CD4-positive, alpha-beta T cell treated with Interleukin-1 beta for 1 hour (primary cell): ENCODE measurements at places on chromosomes 7 and 10.

- no peak for DNase-seq
Measured at GRCh38 chr10:130924138-130924819, 387.2 kb downstream of the TCERG1L start.

DNA sequence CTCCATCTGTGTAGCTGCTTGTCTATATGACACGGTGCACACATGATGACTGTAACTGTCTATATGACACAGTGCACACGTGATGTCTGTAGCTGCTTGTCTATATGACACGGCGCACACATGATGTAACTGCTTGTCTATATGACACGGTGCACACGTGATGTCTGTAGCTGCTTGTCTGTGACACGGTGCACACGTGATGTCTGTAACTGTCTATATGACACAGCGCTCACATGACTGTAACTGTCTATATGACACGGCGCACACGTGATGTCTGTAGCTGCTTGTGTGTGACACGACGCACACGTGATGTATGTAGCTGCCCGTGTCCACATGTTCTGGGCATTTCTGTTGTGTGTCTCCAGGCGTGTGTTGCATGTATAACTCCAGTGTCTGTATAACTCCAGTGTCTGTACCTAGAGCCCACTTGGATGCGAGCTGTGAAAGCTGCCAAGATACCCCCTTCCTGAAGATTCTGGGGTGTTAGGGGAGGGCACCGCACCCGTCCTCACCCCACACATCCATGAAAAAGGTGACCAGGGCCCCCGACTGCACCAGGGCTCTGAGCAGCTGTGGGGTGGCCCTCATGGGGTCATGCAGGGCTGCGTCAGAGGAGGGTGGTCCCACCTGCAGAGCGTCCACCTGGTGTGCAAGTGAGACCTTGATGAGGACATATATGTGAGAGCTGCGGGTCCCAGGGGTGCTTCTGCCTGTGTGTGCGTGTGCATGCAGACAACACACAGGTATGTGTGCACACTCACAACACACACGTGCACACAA lies 137.9 kb downstream of the ELFN1 start:
- DNase-seq = no peak

GRCh38 chr7:151793531-151793951 lies 83.4 kb downstream of the PRKAG2 start:
- DNase-seq = peak; percentile 71

DNA sequence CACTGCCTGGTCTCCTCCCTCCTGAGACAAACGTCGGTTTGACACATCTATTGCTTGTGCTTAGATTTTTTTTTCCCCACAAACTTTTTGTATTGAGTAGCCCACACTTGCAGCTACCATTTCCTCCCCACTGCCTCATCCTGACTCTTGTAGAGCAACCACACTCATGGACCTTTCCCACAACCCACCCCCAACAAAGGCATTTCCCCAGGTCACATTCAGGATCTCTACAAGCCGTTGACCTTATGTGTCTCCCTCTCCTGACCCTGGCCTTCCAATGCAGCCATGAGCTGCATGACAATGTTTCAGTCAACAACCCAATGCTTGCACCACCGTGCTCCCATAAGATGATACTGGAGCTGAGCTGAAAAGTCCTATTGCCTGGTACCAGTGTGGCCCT lies 91.9 kb upstream of the MKI67 start:
- DNase-seq = no peak

- DNase-seq = no peak
Measured at GRCh38 chr7:142176901-142177300, 65.4 kb downstream of the MGAM2 start.

DNA sequence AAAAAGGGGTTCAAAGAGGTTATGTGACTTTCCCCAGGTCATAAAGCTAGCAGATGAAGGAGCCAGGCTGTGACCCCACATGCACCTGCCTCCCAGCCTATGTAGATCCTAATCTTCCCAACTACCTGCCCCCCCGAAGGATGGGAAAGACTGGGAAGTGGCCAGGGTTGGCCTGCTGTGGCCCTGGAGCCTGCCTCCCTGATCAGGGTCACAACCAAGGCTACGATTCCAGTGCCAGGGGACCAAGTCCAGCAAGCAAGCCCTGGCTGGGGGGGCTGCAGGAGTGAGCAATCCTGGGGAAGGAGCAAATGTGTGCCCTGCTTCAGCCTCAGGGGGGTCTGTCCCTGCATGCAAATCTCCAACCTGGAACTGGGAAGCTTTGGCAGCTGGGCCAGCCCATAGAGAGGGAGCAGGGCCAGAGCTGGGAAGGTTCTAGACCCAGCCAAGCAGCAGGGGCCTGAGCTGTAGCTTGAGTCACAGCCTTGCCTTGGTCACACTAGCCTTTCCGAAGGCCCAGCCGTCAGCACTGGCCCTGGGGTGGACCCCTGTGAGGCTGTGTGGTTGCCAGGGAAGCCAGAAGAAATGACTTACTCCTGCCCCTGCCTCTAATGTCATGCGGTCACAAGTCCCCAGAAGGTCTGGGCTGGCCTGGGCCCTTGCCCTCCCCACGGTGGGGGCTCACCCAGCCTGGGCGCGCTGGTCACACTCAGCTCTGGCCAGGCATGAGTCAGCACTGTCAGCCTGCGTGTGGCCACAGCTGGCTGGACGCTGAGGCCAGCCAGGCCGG lies 96.4 kb upstream of the ZMIZ1 start:
- no peak for DNase-seq

DNA sequence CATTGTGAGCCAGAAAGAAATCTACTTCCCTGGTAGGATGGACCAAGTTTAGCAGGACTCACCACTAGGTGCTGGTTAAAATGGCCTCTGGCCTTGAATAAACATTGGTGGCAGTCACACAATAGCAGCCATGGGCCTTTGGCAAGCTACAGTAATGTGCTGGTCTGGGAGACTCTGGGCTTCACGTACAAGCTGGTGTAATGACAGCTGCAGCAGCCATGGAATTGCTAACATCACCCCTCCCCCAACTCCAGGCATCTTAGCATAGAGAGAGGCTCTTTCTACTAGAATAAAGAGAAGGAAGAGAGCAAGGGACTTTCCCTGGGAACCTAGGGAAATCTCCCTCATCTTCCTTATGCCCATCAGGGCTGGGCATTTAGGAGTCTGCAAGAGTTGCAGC lies 205.1 kb upstream of the SEMA3A start:
- DNase-seq = no peak

DNA sequence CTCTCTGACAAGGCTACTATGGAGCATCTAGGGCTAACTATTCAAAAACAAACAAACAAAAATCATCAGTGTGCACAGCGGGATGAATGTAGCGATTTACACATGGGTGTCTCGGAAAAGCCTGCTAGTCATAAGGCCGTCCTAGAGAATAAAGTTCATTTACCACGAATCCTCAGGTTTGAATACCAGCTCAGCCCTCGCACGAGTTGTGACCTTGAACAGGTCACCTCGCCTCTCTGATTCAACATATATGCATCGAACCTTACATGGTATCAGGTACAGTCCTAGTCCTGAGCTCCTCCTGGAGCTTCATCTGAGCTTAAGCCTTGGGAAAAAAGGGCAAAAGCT lies 572 bp downstream of the ATP5MF start:
- no peak for DNase-seq

DNA sequence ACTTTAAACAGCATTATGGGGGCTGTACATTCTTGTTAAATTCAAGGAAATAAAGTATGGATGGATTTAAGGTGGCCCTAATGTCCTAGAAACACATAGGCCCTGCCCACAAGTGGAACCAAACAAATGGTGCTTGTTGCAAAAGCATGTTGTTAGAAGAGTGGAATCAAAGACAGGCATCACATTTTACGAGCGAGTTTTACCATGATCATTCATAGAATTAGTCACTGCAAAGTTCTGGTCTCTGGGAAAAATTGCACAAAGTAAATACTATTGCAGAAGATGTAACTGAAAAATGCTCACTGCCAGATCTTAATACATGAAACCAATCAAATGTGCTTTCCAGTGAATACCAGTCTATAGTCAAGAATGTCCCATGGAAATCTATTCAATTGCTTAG lies 677.1 kb downstream of the PARD3 start:
- no peak for DNase-seq

DNA sequence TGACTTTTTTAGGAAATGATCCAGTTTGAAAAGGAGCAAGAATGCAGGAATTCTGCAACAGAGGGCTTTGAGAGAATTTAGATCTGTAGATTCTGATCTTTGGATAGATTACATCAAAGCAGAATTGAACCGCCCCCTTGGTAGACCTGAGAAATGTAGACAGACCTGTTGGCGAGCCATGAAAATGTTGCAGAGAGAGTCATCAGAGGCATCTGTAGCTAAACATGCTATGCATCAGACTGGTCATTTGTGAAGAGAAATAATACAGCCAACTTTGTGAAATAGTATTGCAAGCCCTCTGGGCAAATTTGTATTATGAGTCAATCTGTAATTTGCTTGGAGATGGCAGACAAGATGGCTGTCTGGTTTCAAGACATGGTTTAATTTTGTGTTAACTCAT lies 4.3 kb upstream of the C1GALT1 start:
- no peak for DNase-seq

DNA sequence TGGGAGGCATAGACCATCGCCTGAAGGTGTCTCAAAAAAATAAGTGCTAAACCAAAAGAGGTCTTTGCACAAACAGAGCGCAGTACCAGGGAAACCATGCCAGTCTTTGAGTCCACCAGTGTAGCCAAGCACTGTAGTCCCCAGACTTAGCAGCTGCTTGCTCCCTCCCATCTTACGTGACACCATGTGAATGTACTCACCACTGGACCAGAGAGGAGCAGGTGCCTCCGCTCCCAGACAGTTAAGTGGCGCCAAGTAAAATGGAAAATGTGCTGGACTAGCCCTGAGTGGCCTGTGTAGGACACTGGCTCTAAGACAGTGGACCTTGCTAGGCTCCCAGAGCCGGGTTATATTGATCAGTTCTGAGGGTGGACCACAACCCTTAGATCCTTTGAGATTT lies 47.7 kb upstream of the PLEKHA1 start:
- no peak for DNase-seq

- no peak for DNase-seq
Measured at GRCh38 chr7:115749924-115750323, 280.6 kb downstream of the TFEC start.

GRCh38 chr7:43729924-43730248 lies 563 bp upstream of the COA1 start:
- DNase-seq = no peak

- no peak for DNase-seq
Measured at GRCh38 chr7:82696631-82697030, 253.1 kb upstream of the CACNA2D1 start.

DNA sequence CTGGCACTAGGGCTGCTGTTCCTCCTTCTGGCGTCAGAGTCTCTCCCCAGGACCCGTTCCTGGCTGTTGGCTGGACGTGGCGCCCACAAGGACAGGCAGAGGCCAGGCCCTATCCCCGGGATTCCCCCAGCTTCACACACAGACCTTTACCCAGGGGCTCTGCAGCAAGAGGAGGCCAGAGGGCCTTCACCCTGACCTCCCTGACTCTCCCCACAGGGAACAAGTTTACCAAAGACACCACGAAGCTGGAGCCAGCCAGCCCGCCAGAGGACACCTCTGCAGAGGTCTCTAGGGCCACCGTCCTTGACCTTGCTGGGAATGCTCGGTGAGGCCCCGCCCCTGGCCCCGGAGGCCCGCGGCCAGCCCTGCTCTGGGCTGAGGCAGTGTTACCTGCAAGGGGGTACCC lies 82.2 kb downstream of the GTF2IRD1 start:
- no peak for DNase-seq

- DNase-seq = no peak
Measured at GRCh38 chr7:107742678-107743566, 1.0 kb upstream of the CBLL1 start.

DNA sequence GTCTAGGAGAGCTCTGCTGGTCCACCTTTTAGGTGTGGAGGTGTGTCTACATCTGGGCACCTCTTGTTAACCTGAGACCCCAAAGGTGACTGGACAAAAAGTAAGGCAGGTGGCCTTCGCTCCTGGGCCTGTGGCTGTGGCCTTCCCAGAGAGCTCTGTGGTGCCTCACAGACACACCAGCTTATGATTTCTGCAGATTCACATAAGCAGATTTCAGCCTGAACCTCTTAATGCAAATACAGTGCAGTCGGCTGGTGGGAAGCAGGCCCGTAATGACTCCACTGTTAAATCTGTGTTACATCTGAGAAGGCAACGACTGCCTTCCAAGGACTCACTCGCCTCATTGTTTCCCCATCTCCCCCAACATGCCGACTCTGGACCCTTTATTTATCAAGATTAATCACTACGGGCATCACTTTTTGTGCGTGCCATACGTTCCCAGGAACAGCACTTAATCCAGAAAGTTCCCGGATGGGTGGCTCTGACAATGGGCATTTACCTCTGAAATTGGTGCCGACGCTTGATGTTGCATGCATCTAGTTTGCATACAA lies 119.8 kb downstream of the EBF3 start:
- no peak for DNase-seq

- no peak for DNase-seq
Measured at GRCh38 chr7:114715907-114716306, 206.0 kb upstream of the MDFIC start.

DNA sequence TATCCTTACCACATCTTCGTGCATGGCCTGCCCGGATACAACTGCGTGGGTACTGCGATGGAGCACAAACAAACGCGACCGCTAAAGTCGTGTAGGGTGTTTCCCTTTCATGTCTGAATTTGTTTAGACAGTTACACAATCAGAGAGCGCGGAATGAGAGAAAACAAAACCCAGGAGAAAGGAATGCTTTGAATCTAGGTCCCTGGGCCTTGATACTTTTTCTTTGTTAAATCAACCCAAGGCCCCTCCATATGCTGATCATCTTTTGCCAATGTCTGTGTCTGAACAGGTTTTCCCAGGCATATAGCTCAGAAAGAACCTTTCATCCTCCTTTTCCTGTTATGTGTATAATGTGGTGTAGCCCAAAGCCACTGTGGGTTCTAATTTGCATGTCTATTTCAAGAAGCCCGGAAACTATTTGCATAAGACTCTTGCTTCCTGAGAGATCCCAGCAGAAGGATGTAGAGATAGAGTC lies 145.8 kb downstream of the FRMD4A start:
- DNase-seq = peak; percentile 71

- peak; percentile 39 for DNase-seq
Measured at GRCh38 chr7:7201578-7202374, 19.4 kb downstream of the C1GALT1 start.

GRCh38 chr7:36128448-36129047 lies 24.5 kb upstream of the EEPD1 start:
- DNase-seq = no peak

DNA sequence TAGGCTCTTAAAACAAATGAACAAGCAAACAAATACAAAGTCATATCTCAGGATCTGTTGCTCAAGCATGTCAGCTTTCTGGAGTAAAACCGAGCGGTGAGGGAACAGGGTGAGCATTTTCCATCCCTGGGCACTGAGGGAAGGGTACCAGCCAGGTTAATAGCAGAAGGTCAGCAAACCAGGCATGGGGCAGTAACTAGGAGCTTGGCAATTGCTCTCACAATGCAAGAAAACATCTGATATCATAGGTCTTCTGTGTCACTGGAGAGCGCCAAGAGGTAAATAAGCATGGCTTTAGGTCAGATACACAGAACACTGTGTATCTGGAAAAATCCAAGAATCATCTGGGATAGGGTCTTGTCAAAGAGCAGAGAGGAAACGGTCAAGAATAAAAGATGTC lies 521.7 kb upstream of the AUTS2 start:
- DNase-seq = no peak

- no peak for DNase-seq
Measured at GRCh38 chr7:103129702-103130549, 19.0 kb downstream of the NAPEPLD start.

GRCh38 chr7:95330204-95330960 lies 6.0 kb upstream of the PON1 start:
- DNase-seq = no peak
